Midbrain (tissue), 1 donor: ENCODE measurements at places on chromosomes 1 and 21.

DNA sequence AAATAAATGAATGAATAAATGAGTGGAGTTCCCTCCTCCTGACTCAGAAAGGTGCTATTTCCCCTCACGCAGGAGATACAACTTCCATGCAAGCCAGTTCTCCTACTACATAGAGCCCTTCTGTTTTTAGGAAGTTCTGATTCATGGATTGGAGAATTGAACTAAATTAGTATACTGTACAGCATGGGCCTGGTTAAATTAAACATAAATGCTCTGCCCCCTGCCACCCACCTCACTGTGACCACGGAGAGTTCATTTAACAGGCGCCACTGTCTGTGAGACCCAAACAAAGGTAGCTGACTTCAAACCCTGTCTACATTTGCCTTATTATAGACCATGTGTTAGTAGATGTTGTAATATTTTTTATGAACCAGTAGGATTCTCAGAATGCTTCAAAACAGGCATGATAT is 9.1 kb upstream of the IRF2BP2 start:
- no peak for DNase-seq

GRCh38 chr1:2046174-2046917 is 3.9 kb upstream of the PRKCZ start:
- DNase-seq: no peak

GRCh38 chr1:202072211-202072765 is 50.4 kb upstream of the GPR37L1 start:
- no peak for DNase-seq

- peak; percentile 62 for DNase-seq
Measured at GRCh38 chr1:34050709-34051485, 114.1 kb downstream of the CSMD2 start.

DNA sequence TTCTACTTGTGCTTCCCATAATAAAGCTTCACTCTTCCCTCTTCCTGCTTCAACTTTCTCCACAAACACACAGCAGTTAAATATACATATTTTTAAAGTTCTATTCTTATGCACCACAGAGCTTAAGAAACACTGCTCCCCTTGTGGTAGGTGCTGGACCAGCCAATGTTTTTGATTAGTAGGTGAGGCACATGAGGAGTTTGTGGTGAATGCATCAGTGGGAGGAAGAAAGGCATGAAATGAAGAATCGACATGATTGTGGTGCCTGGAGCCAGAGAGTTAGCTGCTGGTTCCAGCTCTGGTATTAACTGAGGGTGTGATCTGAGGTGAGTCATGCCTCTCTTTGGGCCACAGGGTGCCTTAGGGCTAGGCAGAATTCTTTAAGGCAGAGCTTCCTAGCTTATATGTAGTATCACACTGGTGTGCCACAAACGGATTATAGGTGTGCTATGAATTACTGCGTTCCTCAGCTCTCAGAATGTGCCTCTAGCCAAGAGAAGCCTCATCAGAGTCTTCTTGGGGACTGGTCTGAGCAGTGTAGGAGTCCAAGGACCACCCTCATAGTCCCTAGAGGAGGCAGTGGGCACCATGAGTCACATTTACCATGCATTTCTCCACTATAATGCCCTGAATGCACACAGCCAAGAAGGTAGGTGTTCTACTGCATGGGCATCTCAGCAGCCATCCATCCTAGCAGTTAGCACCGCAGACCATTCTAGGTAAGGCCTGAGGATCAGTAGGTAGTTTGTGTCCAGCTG is 97.4 kb upstream of the SGIP1 start:
- no peak for DNase-seq
